ENCODE measurements at places on chromosomes 12 and 14. TPM values are rescaled to one million over a fixed set of nuclear protein-coding genes. Genes with fewer than 3 reads are reported as not detected.
A peak's percentile ranks its signal among the peaks of the same experiment; 100 is the strongest.

DNA sequence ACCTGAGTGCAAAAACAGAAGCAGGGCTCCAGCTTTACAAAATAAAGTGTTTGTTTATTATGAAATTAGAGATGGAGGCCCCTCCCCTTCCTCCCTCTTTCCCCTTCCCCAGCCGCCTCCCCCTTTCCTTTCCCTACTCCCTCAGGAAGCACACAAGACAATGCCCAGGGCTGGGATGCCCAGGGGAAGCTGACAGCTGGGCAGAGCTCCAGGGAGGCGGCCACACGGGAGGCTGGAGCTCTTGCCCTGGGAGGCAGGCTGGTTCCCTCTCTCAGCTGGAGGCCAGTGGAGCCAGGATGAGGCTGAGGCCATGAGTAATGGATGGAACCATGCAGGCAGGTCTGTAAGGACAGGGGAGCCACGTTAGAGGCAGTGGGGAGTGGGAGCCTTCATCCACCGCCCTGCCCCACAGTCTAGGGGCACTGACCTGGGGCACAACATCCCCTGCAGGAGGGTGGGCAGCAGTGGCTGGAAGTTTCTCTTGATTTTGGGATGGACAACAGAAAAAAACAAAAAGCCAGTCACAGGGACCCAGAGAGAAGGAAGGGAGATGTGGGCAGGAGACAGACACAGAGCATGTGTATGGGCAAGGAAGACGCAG, 5.1 kb downstream of the PSMB11 start:
- DNase-seq = no peak

DNA sequence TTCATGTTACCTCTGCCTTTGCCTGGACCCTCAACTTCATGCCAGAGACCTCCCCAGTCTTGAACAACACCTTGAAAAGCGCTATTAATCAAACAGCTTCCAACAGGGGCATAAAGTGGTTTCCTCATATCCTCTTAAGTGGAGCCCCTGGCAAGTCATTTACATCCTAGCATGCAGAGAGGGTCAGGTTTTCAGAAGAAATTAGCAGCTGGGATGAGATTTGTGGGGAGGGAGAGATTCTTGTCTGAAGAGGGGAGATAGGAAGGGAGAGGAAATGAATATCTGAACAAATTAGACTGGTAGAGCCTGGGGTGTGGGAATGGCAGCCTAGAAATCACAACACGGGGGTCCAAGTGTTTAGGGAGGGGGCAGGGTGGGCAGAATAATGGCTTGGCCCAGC, 45.6 kb downstream of the CALM1 start:
- DNase-seq = no peak

DNA sequence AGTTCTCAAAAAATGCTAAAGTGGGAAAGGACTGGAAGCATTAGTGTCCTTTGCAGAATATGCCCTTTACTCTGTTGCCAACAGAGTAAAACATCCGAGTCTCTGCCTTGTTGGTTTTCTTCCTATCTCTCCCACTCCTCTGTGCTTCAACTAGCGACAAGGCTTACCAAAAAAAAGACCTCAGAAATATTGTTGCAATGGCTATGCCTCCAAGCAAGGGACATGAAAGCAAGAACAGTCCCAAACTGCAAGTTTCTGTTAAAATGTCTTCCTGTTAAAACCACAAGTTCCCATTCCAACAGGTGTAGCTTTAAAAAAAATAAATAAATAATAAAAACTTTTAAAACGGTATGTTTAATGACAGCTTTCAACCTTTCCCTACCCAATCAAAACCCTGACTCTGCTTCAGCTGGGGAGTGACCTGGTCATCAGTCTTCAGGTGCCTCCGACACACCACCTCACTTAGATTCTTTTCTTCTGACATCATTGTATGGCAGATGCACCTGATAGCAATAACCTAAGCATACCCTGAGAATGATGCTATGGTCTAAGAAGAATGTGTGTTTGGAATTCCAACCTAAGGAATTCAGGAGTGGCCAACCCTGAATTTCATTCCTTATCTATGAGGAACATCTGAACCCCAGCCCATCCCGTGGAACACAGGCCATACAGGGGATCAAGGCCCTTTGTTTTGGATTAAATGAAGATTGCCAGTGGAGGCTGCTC, 81.0 kb downstream of the RPS29 start:
- DNase-seq = no peak

DNA sequence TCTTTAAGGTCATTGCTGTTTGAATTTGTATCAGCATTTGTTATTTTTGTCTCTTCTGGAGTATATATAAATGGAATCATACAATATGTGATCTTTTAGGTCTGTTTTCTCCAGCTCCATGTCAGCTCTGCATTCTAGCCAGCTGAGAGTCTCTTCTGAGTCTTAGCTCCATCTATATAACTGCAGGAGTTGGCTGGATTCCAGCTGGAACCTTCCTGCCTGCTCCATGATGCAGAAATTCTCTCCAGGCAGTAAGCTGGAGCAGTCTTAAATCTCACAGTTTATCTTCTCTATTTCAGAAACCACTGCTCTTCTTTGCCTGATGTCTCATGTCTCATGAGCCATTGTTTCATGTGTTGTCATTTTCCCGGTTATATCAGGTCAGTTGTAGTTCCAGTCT, 827.6 kb downstream of the NRXN3 start:
- DNase-seq = peak; percentile 95

- DNase-seq = peak; percentile 47
These were observed 42.6 kb upstream of the FOXJ2 start for GRCh38 chr12:7989827-7990491.

DNA sequence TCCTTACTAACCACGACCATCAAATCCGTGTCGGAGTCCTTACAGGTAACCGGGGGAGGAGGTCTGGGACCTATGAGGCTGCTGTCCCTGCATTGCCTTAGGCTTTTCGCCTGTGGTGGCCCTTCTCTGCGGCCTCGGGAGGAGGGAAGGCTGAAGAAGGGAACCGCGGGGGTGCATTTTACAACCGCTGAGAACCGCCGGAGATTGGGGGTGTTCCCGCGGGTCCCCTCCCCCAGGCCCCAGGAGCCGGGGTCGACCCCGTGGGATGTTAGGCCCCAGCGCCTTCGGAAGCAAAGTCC, 549 bp downstream of the GPHN start:
- no peak for DNase-seq

- no peak for DNase-seq
These were observed 174.0 kb upstream of the NTF3 start for GRCh38 chr12:5257763-5258495.

DNA sequence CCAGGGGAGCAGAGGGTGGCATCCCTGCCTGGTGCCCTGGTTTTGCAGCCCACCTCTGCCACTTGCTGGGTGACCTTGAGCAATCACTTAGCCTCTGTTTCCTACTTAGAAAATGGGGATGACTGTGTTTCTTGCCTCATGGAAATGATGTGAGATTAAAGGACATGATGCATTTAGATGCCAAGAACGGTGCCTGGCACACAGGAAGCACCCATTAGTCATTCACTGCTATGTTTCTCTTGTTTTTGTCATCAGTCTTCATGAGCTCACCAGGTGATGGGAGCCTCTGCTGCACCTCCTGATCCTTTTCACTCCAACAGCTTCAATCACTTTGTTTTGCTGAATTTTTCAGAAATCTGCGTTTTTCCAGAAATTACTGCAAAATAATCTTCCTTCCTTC, 23.6 kb upstream of the ATF1 start:
- no peak for DNase-seq

DNA sequence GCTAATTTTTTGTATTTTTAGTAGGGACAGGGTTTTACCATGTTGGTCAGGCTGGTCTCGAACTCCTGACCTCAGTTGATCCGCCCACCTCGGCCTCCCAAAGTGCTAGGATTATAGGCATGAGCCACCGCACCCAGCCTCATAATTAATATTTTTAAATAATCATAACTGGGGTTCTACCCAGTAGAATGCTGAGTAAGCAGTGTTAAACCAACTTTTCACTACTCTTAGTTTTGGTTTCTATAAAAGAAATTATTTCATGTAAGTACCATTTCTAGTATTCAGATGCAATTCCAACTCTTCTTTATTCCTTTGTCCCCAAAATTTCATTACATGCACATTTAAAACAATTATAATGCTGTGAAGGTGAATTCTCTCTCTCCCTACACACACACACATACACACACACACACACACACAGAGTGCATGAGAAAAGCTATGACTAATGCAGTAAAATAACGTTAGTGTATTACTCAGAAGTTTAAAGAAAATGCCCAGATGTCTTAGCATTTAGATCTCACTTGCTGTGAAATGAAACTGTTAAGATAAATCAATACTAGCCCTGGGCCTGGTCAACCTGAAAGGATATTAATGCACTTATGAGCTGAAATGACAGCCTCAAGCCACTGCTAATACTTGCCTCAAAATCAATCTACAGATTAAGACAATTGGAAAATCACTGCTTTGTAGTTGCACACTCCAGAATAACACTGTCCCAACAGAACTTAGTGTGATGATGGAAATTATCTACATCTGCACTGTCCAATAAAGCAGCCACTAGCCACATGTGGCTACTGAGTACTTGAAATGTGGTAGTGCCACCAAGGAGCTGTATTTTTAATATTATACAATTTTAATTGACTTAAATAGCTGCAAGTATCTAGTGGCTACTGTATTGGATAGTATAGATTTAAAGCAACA, 36.0 kb downstream of the PTPN21 start:
- peak; percentile 17 for DNase-seq

GRCh38 chr14:25111061-25111601, 61.2 kb upstream of the STXBP6 start:
- DNase-seq = peak; percentile 99

GRCh38 chr14:37116933-37117849, 55.2 kb downstream of the SLC25A21 start:
- DNase-seq = no peak

CMA1 gene
- not detected for total RNA-seq

DNA sequence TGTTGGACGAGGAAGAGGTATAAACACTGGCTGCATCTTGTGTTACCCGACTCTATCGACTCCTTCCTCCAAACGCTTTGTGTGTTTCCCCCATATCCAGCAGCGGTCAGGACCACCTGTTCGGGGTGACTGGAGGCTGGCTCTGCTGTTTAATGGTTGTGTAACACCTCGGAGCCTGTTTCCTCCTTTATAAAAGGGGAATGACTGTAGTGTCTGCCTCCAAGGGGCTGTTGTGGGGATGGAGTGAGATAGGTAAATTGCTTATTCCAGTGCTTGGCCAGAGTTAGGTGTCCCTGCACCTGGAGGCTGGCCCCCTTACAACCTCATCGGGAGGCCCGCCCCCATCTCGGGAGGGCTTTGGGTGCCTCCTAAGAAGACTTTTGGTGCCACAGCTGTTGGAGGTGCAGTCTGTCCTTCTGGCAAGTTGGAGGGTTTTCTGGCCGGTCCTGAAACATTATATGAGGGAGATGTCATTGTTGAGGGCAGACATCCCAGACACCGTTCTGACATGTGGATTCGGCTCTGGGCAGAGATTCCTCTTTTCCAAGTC, 1.1 kb downstream of the MLXIP start:
- DNase-seq = no peak

P2RX7 gene
- 5.3 TPM for total RNA-seq

- peak; percentile 69 for DNase-seq
These were observed 288.5 kb upstream of the G2E3 start for GRCh38 chr14:30270200-30271161.

GRCh38 chr12:21499765-21500164, 1.7 kb downstream of the RECQL start:
- no peak for DNase-seq

GRCh38 chr14:36279306-36280190, 40.9 kb downstream of the MBIP start:
- no peak for DNase-seq

PLEK2 gene
- 3.9 TPM for total RNA-seq

- no peak for DNase-seq
These were observed 187.9 kb upstream of the GRIN2B start for GRCh38 chr12:14169281-14169680.

DNA sequence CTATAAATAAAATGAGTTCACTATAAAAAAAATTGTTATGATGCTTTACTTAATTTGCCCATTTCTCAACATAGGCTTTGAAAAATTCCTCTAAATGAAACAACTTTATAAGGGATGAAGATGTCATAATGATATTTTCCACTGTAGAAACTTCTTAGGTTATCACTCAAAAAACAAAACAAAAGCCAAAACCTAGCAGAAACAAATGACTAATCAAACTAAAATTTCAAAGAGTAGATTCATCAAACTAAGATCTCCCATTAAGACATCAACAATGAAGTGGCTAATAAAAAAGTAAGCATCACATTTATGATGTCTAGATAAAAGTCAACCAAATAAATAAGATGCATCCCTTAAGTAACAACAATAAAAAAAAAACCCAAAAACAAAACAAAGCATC, 36.9 kb upstream of the TTC7B start:
- no peak for DNase-seq

- DNase-seq = no peak
These were observed 22.1 kb downstream of the SLC8A3 start for GRCh38 chr14:70166530-70167203.

DNA sequence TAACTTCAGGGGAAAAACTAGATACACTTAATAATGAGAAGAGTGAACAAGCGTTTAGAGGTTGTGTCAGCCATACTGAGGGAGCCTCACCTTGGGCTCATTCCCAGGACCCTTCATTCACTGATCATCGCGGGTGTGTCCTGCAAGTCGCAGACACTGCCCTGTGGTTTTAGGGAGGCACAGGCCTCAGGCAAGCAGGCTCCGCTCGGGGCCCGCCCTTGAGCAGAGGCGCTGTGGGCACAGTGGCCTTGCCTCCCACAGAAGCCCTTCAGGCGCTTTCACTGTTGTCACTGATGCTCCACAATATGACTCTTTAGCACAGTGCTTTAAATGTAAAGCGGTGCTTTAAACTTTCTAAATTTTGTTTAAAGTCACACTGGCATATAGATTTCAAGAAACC, 67.4 kb downstream of the DDX51 start:
- no peak for DNase-seq

DNA sequence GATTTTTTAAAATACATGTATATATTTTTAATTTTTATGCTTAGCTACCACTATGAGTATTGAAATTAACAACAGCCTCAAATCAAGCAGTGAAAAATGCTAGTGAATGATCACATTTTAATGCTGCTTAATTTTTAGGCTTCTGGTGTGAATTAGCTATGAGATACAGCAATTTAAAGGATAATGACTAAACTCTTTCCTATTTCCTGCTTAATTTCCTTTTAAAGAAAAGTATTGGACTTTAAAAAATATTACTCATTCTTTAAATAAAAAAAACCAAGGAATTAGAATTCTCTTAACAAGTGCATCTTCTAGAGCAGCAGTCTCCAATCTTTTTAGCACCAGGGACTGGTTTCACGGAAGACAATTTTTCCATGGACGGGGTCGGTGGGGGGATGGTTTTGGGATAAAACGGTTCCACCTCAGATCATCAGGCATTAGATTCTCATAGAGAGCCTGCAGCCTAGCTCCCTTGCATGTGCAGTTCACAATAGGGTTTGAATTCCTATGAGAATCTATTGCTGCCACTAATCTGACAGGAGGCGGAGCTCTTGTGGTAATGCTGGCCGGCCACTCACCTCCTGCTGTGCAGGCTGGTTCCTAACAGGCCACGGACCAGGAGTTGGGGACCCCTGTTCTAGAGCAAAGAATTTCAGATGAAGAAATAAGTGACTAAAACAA, 18.6 kb upstream of the NTN4 start:
- no peak for DNase-seq

NINJ2 gene
- 1.4 TPM for total RNA-seq

GRCh38 chr14:101624536-101624935, 63.2 kb downstream of the DIO3 start:
- DNase-seq = peak; percentile 19

BBOF1 gene
- 10.1 TPM for total RNA-seq

CFAP73 gene
- not detected for total RNA-seq

GRCh38 chr14:23571701-23572523, 4.3 kb upstream of the AP1G2 start:
- DNase-seq = no peak

Data from umbilical cord (tissue), 2 donors.